ENCODE measurements at places on chromosomes 6 and 20. TPM values are rescaled to one million over a fixed set of nuclear protein-coding genes. Genes with fewer than 3 reads are reported as not detected.
A peak's percentile ranks its signal among the peaks of the same experiment; 100 is the strongest.

- H3K4me3 ChIP-seq = no peak overlapping the region
- H3K27ac ChIP-seq = no peak overlapping the region
- no peaks in the 10 kb centered on the region for H3K36me3 ChIP-seq
- no peaks in the 10 kb centered on the region for H3K4me1 ChIP-seq
- peak; percentile 20 for DNase-seq
- no peaks in the 10 kb centered on the region for H3K27me3 ChIP-seq
Observed at GRCh38 chr20:14632906-14633305, 295.5 kb upstream of the FLRT3 start.

Gene PRRT1
- 0.64 TPM for total RNA-seq

Gene BMP2
- total RNA-seq = not detected

GRCh38 chr6:137751768-137752560, 115.1 kb upstream of the TNFAIP3 start:
- DNase-seq = peak; percentile 62
- no peak overlapping the region for H3K4me3 ChIP-seq
- H3K36me3 ChIP-seq = no peaks in the 10 kb centered on the region
- peak overlapping the region; percentile 51 for H3K27ac ChIP-seq
- H3K4me1 ChIP-seq = peaks cover 27% of the 10 kb centered on the region

DNA sequence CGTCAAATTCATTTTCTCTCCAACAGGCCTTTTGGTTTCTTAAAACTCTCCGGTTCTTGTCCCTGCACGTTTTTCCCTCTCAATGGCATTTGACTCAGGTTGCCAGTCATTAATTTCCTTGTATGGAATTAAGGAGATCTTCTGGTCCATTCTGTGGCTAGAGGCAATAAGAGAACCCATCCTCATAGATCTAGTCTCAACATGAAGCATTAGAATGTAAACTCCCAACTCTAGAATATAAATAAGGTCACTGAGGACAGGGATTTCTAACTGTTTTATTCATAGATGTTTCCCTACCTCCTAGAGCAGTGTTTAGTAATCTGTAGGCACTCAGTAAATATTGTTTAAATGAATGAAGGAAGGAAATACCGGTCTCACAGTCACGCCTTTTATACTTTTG, 185.2 kb upstream of the FLRT3 start:
- H3K27ac ChIP-seq = no peak overlapping the region
- H3K4me3 ChIP-seq = no peak overlapping the region
- H3K4me1 ChIP-seq = no peaks in the 10 kb centered on the region
- no peak for DNase-seq
- H3K27me3 ChIP-seq = no peaks in the 10 kb centered on the region

DNA sequence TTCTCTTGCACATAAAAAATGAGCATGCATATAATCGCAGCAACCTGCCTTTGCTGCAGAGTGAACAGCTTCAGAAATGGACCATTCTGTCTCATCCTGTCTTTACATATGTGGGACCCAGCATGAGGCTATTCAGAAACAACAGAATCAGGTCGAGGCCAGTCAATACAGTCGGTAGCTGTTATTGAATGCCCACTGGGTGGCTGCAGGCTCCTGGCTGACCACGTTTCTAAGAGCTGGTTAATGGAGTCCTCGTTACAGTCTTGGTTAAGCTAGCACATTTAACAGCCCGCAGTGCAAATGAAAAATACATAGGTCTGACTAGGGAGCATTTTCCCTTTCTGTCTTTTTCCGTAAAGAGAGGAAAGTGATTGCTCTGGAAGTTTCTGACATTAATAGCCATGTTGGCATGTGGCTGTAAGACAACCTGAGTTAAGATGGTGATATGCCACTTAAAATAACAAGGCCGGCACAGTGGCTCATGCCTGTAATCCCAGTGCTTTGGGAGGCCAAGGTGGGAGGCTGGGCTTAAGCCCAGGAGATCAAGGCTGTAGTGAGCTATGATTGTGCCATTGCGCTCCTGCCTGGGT, 75.0 kb downstream of the SHLD1 start:
- H3K4me3 ChIP-seq = no peak overlapping the region
- H3K27me3 ChIP-seq = no peaks in the 10 kb centered on the region
- peaks cover 49% of the 10 kb centered on the region for H3K4me1 ChIP-seq
- DNase-seq = no peak
- H3K36me3 ChIP-seq = no peaks in the 10 kb centered on the region

Gene UNC93A
- 8.3 TPM for total RNA-seq

DNA sequence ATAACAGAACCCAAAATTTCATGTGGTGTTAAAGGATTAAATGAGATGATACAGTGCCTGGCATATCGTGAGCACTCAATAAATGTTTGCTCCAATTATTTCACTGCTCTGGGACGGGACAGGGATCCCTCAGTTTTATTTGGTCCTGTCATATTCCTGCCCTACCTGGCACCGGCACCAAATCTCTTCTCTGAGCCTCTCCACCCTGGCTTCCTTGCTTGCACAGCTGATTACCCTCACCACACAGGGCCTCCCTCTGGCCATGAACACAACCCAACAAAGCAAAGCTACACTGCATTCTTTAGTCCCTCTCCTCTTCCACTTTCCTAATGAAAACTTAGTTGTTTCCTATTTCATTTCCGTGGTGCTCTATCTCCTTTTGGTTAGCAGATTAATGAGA, 16.4 kb downstream of the CHD6 start:
- H3K27me3 ChIP-seq = no peaks in the 10 kb centered on the region
- no peaks in the 10 kb centered on the region for H3K4me1 ChIP-seq
- H3K36me3 ChIP-seq = no peaks in the 10 kb centered on the region
- no peak overlapping the region for H3K4me3 ChIP-seq

- peak; percentile 81 for DNase-seq
- H3K27me3 ChIP-seq = no peaks in the 10 kb centered on the region
- H3K27ac ChIP-seq = peak overlapping the region; percentile 49
- H3K36me3 ChIP-seq = no peaks in the 10 kb centered on the region
Observed at GRCh38 chr20:32551693-32552092, 33.4 kb downstream of the NOL4L start.

Gene SLC17A2
- total RNA-seq = 11.2 TPM

Gene NOX3
- total RNA-seq = 0.24 TPM

DNA sequence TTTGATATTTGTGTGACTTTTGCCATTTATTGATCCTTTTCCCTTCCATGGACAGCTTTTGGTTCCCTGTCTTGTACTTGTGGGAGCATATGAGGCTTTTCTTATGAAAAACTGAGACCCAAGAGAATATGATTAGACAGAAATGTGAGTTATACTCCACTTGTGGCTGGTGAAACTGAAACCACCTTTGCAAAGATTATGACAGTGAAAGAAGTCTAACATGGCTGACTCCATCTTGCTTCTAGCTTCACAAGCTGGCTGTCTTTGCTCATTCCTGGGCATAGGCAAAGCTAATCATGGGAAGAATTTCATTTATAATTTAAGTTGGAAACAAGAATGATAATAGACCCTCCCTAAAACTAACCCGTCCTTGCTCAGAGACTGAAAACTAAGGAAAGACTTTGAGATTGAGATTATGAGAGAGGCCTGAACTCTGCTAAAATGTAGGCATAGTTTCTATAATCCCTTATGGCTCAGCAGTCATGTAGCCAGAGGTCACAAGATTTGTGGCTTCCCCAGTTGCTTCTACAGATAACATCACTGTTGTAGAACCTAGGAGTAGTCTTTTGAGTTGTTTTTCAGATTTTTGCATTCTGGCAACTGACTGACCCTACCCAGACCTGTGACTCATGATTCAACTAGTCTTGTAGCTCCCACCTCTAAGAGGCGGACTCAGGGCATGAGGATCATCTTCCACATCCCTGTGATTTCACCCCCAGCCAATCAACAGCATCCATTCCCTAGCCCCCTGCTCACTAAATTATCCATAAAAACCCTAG, 50.9 kb upstream of the CD2AP start:
- no peaks in the 10 kb centered on the region for H3K27me3 ChIP-seq
- no peak for DNase-seq
- no peak overlapping the region for H3K27ac ChIP-seq
- H3K4me1 ChIP-seq = no peaks in the 10 kb centered on the region

- H3K36me3 ChIP-seq = no peaks in the 10 kb centered on the region
- no peak overlapping the region for H3K27ac ChIP-seq
- no peak overlapping the region for H3K4me3 ChIP-seq
- peaks cover 14% of the 10 kb centered on the region for H3K4me1 ChIP-seq
- DNase-seq = no peak
Observed at GRCh38 chr6:63372951-63373533, 53.3 kb upstream of the LGSN start.

Gene TNXB
- 1.6 TPM for total RNA-seq

Gene SUMO4
- 1.2 TPM for total RNA-seq

DNA sequence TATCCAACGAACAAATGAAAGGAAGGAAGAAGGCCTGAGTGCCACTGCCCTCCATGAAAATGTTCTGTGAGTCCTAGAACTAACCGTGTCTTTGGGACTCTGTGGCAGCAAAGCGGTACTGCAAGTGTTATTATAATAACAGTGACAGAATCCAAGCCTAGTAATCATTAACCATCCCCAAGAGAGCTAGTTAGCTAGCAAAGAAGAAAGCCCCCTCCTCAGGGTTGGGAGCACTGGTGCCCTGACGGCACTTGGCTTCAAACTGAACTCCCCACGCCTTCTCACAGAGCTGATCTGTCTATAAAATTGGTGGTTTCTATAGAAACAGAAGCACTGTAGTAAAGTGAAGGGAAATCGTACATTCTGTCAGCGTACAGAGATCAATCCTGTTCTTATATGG, 239.8 kb downstream of the PTPRT start:
- H3K36me3 ChIP-seq = no peaks in the 10 kb centered on the region
- no peak for DNase-seq
- H3K4me1 ChIP-seq = no peaks in the 10 kb centered on the region
- 0 out of 2 replicates have a peak, but pooled peaks cover 1% of the 10 kb centered on the region for H3K27me3 ChIP-seq
- H3K4me3 ChIP-seq = no peak overlapping the region
- no peak overlapping the region for H3K27ac ChIP-seq

- H3K27ac ChIP-seq = no peak overlapping the region
- no peaks in the 10 kb centered on the region for H3K4me1 ChIP-seq
- no peaks in the 10 kb centered on the region for H3K27me3 ChIP-seq
- H3K36me3 ChIP-seq = no peaks in the 10 kb centered on the region
- no peak overlapping the region for H3K4me3 ChIP-seq
Observed at GRCh38 chr6:135905604-135906300, 54.3 kb downstream of the PDE7B start.

DNA sequence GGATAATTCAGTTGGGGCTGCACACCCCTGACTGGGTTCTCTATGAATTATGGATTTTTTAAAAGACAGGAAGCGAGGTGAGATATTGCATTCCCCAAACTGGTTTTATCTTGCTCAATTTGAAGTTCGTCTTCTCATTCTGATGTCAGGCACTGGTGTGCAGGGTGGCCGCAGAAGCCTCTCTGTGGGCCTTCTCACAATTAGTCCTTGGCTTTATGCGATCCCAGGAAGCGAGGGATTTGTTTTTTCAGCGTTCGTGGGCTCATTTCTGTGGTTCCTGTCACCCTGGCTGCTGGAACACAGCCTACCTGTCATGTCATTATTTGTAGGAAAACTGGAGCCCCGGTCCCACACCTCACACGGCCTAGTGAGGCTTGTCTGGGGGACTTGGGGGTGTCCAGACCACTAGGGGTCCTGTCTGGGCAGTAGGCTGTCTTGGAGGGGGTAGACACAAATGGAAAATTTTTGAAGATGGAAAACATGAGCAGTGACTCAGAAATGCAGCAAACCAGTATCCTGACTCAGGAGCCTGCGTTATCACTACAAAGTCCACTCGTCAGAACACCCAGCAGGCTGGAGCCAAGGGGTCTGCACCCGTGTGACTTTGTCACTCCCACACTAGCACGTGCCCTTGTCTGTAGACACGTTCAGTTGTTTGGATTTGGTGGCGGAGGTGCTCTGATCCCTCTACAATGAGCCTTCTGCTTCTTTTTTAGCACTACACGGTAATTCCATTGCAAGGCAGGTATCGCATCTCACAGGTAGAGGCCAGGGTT, 42.2 kb downstream of the GNAS-AS1 start:
- H3K4me3 ChIP-seq = no peak overlapping the region
- no peak for DNase-seq
- H3K27ac ChIP-seq = no peak overlapping the region
- H3K27me3 ChIP-seq = peaks cover 99% of the 10 kb centered on the region
- H3K36me3 ChIP-seq = no peaks in the 10 kb centered on the region

DNA sequence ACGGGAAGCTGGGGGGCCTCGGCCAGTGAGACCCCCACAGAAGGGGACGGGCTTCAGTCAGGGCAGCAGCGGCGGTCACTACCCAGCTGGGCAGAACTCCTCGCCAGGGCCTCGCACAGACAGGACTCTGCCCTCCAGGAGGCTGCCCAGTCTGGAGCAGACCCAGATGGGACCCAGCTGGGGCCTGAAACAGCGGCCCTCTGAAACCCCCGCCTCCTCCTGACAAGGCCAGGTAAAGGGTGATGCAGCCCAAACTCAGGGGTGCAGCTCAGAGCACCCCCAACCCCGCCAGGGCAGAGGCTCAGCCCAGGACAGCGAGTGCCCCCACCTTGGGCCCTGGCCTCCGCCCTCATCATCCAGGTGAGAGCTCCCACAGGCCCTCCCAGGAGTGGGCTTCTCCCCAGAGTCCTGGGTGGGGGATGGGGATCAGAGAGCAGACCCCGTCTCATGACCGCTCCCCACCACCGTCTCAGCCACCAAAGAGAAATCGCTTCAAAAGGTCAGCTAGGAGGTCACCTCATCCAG, 2.2 kb downstream of the EEF1A2 start:
- H3K27ac ChIP-seq = no peak overlapping the region
- peaks cover 69% of the 10 kb centered on the region for H3K27me3 ChIP-seq
- DNase-seq = no peak
- no peaks in the 10 kb centered on the region for H3K36me3 ChIP-seq
